Breast epithelium (tissue), 4 donors: ENCODE measurements at places on chromosomes 11 and 22.

DNA sequence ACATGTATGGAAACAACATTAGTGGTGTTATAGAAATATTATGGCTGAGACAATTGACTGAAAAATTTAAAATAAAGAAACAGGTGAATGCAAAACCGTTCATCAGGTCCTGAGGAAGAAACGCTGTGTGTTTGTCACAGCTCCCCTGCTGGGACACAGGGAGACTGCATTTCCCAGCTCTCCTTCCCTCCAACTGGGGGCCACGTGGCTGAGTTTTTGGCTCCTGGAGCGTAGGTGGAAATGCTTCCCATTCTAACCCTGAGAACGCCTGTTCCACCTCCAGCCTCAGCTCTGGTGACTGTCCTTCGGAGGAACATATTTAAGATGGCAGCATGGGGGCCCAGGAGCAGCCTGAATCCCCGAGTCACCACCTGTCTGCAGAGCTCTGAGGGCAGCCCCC is 398.6 kb downstream of the BRD1 start:
- no peaks in the 10 kb centered on the region for H3K4me1 ChIP-seq
- no peaks in the 10 kb centered on the region for H3K36me3 ChIP-seq
- no peak overlapping the region for H3K27ac ChIP-seq
- DNase-seq, result no peak

DNA sequence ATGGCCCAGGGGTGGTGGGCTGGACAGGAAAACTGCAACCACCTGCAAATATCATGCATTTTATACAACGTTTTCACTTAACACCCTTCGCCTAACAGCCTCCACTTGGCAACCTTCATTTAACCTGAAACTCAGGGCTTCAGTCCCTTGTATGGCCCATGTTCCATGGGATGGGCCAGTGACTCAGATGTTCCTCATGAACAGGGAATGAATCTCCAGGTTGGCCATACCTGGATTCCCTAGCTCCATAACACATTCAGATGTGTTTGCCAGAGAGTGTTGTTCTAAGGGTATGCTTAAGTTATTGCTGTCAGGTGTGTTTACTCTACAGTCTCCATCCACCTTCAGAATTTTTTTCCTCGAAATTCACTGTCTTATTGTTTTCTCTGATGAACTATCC is 316.9 kb downstream of the JRKL start:
- no peaks in the 10 kb centered on the region for H3K4me1 ChIP-seq
- no peak overlapping the region for H3K4me3 ChIP-seq
- H3K36me3 ChIP-seq, result no peaks in the 10 kb centered on the region
- DNase-seq, result no peak

GRCh38 chr11:94149431-94150017 is 20.9 kb downstream of the PANX1 start:
- no peak overlapping the region for H3K27ac ChIP-seq
- no peak for DNase-seq
- no peak overlapping the region for H3K4me3 ChIP-seq
- H3K27me3 ChIP-seq, result no peaks in the 10 kb centered on the region

DNA sequence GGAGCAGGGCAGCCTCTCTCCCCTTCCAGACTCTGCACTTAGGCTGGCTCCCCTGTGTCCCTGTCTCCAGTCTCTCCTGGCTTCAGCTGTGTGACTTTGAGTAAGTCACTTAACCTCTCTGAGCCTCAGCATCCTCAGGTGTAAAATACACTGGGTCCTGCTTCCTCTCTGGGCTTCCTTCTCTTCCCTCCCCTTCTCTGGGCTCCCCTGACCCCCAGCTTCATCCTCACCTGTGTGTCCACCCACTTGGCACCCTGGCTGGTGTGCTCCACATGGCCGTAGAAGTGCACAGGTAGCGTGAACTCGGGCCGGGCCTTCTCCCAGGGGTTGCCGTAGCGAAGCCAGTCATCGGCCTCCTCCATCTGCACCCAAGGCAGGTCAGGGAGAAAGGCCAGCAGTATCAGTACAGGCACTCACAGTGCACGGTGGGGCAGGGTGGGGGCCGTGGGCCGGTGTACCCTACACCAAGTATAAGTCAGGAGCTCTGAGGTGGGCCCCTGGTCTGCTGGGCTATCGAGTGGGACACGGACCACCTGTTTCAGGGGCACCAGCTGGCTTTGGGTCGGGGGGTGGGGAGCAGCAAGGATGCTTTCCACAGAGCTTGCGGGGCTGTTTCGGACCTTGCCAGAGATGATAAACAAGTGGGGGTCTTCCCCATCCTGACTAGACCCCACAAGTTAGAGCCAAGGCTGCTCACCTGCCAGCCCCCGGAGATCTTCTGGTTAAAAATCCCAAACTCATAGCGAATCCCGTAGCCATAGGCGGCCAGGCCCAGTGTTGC is 2.0 kb downstream of the PYGM start:
- peak; percentile 47 for DNase-seq
- no peak overlapping the region for H3K27ac ChIP-seq
- no peaks in the 10 kb centered on the region for H3K27me3 ChIP-seq

GRCh38 chr11:116043857-116044256 is 539.6 kb upstream of the CADM1 start:
- DNase-seq, result no peak
- H3K27ac ChIP-seq, result no peak overlapping the region
- H3K36me3 ChIP-seq, result no peaks in the 10 kb centered on the region

DNA sequence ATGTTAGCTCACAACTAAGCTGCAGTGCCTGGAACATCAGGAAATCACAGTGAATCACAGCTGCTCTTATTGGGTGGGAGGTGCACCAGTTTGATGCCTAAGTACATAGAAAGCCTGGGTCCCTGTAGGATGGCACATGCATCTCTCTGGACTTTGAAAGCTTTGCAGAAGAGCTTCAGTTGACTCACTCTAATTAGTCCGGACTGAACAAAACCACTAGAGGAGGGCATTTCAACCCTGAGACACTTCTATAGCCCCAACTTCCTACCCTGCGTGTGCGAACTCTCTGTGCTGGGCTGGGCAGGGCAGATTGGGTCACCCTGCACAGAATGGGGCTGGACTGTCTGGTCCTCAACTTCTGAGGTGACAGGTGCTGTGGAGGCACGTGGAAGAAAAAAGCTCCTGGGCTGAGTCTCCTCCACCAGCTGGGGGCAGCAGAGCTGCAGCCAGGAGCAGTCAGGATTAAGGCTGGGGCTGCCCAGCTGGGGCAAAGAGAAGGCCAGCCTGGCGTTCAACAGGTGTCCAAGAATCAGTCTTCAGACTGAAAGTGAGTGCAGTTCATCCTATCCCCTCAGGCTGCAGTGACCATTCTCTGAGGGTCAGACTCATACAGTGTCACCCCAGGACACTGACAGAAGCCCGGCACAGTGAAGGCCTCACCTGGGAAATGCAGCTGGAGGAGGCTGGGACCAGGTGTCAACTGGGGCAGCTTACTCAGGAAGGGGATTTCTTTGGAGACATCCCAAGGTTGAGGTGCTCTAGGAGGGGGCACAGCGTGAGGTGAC is 22.1 kb downstream of the GGTLC2 start:
- H3K36me3 ChIP-seq, result no peaks in the 10 kb centered on the region
- DNase-seq, result no peak
- no peaks in the 10 kb centered on the region for H3K27me3 ChIP-seq
- no peak overlapping the region for H3K27ac ChIP-seq
